Stimulated activated CD4-positive, alpha-beta T cell treated with anti-CD3 and anti-CD28 coated beads, Interleukin-1b, Interleukin-23, amount 100 ng/mL, for 1 hour (primary cell): ENCODE measurements at places on chromosomes 13 and 19.

DNA sequence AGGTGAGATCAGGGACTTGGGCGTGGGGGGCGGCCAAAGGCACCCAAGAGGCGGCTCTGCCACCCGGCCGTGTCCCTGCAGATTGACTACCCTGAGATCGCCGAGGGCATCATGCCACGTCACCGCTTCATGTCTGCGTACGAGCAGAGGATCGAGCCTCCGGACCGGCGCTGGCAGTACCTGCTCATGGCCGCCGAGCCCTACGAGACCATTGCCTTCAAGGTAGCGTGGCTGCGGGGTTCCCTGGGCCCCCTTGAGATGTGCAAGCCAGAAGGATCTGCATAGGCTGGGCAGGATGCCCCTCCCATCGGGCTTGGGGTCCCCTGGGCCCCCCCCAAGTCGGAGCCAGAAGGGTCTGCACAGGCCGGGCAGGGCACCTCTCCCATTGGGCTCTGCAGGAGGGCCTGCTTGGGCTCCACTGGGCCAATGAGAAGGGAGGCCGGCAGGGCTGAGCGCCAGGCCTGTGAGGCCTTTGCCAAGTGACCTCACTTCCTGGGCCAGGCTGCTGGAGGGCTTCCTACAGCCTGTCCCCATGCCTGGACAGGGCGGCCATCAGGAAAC is 2.2 kb upstream of the AMH start:
- no peak for DNase-seq

DNA sequence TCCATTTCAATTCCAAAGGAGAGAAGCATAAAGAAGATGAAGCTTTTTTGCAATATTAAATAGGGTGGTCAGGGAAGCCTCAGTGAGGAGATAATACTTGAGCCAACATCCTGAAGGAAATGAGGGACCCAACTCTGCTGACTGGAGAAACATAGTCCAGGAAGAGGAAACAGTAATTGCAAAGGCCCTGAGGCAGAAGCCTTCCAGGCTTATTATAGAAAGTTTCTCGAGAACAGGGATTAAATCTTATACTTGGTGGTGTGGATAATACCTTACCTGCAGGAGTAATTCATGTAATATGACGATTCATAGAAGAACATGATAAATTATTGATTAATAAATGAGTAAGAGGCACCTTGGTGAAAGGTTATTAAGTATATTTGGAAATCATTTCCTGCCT is 1.0 kb upstream of the RFC3 start:
- DNase-seq = no peak

DNA sequence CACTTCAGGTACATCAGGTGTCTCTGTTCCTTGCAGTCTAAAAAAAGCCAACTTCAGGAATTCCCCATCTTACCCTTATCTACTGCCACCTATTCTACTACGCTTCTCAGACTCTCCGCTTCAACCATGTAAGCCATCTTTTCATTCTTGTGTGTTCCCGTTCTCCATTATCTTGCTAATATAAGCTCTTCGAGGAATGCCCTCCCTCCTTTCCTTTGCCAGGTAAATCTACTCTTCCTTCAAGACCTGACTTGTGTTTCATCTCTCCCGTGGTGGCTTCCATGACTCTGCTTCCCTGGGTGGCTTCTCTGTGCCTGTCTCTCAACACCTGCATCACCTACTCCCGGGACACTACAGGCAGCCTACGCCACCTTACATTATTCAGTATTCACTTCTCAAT is 42.3 kb upstream of the MEDAG start:
- no peak for DNase-seq

GRCh38 chr13:108827646-108828045 is 198.2 kb downstream of the MYO16 start:
- DNase-seq = no peak

DNA sequence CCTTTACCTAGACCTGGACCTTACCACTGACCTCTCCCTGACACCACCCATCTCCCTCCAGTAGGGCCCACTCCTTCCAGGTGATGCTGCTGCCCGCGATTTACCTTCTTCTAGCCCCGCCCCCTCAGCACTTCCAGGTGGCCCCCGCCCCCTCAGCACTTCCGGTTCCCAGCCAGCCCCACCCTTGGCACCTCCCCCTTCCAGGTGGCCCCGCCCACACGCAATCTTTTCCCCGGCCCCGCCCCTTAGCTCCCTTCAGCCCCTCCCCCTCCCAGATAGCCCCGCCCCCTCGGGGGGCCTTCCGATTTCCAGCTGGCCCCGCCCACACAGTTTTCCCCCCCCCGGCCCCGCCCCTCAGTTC is 586 bp downstream of the LIG1 start:
- peak; percentile 87 for DNase-seq

DNA sequence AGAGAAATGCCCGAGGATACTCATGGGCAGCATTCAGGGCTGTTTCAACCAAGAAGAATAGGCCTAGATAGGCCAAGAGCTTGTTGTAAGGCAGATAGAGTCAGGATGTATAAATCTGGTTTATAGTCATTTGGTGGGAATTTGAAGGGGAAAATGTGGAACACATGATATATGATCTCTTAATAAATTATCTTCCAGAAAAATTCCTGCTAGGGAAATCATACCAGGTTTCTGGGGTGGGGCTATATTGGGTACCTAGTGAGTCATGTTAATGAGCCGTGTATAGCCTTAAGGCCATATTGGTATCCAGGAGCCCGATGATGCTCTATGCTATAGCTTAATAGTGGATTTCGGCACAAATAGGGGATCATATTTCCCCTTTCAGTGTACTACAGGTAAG is 51.5 kb upstream of the HTR2A start:
- no peak for DNase-seq
